Stimulated activated CD8-positive, alpha-beta memory T cell treated with anti-CD3 and anti-CD28 coated beads, Interleukin-15, amount 100 ng/mL, for 1 hour (primary cell): ENCODE measurements at places on chromosomes 3 and 15.

DNA sequence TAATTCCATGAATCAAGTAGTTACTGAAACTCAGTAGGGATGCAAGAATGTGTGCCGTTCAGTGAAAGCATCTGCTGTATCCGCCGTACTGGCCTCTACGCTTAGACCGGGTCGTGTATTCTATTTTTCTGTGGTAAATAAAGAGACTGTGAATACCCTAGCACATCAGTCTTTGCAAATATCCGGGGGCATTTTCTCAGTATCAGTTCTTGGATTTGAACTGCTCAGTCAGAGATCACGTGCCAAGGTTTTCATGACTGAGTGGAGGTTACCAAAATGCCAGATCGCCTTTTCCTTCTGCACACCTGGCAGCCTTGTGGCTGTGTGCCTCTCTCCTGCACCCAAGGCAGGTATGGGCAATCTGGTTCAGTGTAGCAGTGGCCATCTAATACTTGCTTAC, 377.0 kb downstream of the OCA2 start:
- no peak for DNase-seq

DNA sequence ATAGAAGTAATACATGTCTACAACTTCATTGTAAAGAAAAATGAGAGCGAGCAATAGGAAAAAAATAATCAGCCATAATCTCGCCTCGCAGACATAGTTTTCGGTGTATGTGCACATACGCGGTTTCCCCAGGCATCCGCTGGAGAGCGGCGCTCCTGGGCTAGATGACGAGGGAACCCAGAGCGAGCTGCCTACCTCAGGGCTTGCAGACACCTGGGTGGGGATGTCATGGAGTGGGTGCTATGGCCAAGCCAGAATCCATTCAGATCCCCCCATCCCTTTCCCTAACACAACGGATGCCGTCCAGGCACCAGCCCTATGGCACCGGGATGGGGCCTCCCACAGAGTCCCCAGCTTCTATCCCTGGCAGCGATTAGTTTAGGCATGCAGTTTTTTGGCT, 4.5 kb upstream of the CFAP100 start:
- DNase-seq: no peak

GRCh38 chr15:57015897-57016296, 97.5 kb downstream of the TCF12 start:
- DNase-seq: no peak

DNA sequence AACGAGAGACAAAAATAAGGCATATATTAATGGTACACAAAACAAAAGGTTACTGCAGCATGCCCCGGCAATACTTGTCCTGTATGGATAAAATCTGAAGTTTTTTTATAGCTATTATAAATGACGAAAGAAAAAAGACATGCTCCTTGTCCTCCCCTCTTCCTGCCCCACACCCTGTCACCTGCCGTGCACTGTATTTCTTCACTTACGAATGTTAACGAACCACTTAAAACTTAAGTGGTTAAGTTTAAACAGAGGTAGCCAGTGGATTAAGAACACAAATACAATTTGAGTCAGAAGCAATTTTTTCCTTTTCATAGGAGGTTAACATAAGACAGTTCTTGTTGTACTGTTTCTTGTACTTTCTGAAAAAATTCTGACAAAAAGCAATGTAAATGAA, 799.1 kb upstream of the NECTIN3 start:
- DNase-seq: no peak

DNA sequence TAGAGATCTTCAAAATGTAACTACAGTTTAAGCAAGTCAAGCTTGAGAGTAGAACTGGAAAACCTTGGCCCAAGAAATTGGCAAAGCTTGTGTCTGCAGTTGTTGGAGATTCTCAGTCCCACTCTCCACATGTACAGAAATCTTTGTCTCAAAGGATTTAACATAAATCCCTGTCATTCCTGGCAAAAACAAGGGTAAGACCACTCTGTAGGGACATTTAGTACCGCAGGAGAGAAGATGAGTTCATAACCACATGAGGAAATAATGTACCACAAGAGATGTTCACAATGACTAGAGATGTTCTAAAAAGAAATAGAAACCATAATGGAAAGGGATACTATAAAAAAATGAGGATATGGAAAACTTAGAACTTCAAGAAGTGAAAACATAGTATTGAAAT, 73.7 kb downstream of the RAB7A start:
- no peak for DNase-seq

DNA sequence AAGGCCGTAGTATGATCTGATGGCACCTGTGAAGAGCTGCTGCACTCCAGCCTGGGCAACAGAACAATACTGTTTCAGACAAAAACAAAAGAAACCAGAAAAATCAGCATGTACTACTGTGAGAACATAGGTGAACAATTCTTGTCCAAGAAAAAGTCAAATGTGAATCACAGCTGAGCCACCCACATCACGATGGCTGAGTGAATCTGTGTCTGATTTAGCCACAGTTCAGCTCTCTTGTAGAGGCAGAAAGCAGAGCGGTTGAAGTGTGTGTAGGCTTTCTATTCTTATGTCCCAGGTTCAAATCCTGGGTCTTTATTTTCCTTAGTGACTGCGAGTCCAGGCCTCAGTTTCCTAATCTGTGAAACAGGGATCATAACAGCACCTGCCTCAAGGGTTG, 4.4 kb upstream of the FURIN start:
- DNase-seq: no peak

GRCh38 chr3:179896507-179896906, 140.2 kb downstream of the PEX5L start:
- no peak for DNase-seq

- no peak for DNase-seq
These were observed 55.8 kb upstream of the ETV5 start for GRCh38 chr3:186164696-186165095.
